ENCODE measurements at places on chromosomes 7 and 10.

DNA sequence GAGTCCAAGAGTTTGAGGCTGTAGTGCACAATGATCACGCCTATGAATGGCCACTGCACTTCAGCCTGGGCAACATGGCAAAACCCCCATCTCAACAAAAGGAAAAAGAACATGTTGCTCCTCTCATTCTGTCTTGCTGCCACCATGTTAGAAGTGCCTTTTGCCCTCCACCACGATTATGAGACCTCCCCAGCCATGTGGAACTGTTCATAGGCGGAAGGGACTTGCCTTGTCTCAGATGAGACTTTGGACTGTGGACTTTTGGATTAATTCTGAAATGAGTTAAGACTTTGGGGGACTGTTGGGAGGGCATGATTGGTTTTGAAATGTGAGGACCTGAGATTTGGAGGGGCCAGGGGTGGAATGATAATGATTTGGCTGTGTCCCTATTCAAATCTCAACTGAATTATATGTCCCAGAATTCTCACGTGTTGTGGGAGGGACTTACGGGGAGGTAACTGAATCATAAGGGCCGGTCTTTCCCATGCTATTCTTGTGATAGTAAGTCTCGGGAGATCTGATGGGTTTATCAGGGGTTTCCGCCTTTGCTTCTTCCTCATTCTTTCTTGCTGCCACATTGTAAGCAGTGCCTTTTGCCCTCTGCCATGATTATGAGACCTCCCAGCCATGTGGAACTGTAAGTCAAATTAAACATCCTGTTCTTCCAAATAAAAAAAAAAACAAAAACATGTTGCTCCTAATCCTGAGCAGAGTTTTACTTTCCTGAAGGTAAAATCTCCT is 22.3 kb downstream of the DLG5 start:
- no peak for DNase-seq

GRCh38 chr10:48894911-48895802 is 44.5 kb downstream of the LRRC18 start:
- no peak for DNase-seq

- no peak for DNase-seq
Observed at GRCh38 chr7:159331462-159331861, 186.8 kb upstream of the VIPR2 start.

- no peak for DNase-seq
Observed at GRCh38 chr10:103739039-103739764, 116.2 kb downstream of the SH3PXD2A start.

- DNase-seq = no peak
Observed at GRCh38 chr7:50359995-50360925, 55.7 kb downstream of the IKZF1 start.
